ENCODE measurements at places on chromosomes 4 and X. TPM values are rescaled to one million over a fixed set of nuclear protein-coding genes. Genes with fewer than 3 reads are reported as not detected.

DNA sequence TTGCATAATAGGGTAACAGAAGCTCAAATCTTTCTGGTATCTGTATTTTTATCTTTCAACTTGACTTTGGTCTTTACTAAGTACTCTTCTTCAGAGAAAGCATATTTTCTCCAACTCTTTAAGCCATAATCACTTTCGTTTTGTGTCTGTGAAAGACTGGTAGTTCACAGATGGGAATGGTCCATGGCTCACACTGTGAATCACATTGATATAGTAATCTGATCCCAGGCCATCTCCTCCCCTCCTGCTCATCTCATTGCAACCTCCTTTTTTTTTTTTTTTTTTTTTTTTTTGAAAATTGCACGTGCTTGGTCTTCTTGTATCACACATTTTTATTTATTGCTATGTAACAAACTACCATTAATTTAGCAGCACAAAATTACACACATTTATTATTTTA, 694.5 kb upstream of the SLIT2 start:
- DNase-seq: no peak

RBMX2 gene
- 25.9 TPM for total RNA-seq

SUPT20HL1 gene
- not detected for total RNA-seq

SPATA4 gene
- total RNA-seq: not detected

GRCh38 chrX:31423609-31424189, 351.9 kb upstream of the FTHL17 start:
- no peak for DNase-seq

LEF1 gene
- total RNA-seq: 68.2 TPM
